ENCODE measurements at places on chromosomes 2 and 18.

GRCh38 chr2:39492095-39492590, 55.1 kb upstream of the MAP4K3 start:
- no peak for DNase-seq

- DNase-seq: no peak
Measured at GRCh38 chr18:58078889-58079573, 35.0 kb downstream of the NEDD4L start.

DNA sequence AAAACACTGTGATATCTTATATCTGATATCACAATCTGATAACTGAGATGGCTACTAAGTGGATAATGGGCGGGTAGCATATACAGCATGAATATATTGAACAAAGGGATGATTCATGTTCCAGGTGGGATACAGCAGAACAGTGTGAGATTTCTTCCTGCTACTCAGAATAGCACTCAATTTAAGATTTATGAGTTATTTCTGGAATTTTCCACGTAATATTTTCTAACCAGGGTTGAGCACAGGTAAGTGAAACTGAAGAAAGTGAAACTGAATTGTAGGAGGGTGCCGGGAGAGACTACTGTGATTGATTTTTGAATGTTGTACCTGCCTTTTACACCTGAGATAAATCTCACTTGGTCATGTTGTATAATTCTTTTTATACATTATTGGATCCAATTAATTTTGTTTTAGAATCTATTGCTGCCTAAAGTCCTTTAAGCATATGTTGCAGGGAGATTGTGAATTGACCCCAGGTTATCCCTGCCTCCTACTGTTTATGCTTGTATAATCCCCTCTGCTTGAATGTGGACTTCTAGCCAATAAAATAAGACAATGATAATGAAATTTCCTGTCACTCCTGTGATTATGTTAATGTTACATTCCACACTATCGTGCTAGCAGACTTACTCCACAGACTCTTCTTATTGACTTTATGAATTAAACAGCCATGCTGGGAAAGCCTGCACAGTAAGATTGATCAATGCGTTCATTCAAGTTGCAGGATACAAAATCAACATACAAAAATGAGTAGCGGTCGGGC, 67.6 kb upstream of the RBBP8 start:
- DNase-seq: no peak

- no peak for DNase-seq
Measured at GRCh38 chr2:62140426-62141141, 55.3 kb upstream of the B3GNT2 start.

GRCh38 chr2:102758439-102758838, 3.4 kb upstream of the TMEM182 start:
- DNase-seq: no peak

DNA sequence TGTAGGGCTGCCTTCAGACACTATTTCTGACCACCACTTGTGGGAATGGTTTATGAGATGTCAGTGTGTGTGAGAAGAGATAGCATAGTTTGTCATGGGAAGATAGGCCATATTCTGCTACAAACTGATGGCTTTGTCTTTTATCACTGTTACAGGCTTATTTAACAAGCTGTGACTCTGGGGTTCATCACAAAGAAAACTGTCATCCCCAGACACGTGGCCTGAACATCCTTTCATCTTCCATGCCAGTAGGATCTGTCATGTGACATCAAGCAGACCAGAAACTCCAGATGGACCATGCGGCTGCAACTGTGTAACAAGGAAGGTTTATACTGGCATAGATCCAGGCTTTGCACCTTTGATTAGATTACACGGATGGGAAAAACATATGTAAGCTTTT, 128.6 kb upstream of the KCNH7 start:
- DNase-seq: no peak

DNA sequence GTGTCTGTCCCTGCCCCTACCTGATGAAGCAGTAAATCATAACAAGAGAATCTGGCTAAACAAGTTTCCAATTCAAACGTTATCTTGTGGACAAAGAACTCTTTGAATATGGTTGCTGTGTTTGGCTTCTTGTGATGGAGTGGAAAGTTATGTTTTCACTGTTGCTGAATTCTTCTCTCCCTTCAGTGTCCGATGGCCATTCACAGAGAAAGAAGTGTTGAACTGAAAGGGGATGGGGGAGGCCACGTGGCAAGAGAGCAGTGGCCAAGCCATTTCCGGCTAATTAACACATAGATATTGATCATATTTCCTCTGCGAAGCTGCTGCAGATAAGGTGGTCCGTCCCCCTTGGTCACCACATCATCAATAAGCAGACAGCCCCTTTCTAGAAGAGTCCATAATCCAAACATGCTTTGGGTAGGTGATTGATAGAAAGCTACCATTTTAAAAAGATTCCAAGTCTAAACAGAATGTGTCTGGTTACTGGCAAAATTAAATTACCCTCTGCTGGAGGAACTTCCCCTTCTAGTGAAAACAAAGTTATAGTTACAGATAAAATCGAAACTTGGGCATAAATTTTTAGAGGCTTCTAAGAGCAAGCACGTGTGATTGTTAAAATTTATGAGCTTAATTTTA, 36.9 kb upstream of the FZD7 start:
- DNase-seq: no peak

- no peak for DNase-seq
Measured at GRCh38 chr2:196248467-196249094, 77.2 kb upstream of the STK17B start.

DNA sequence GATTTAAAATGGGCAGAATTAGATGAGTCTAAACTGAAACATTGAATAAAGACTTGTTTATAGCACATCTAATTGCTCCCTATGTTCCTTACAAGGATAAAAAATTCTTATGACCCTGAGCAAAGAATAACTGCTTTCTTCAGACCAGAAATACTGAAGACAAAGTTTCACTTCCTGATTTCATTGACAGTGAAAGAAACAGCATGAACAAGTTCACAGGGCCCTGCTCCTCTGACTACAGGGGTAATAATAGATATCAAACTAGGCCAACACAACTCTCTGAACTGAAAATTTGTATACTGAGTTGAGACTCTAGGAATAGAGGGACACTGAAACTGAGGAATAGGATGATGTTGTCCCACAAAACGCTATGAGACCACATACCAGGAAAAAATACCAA, 1383.3 kb upstream of the CDH2 start:
- no peak for DNase-seq

- no peak for DNase-seq
Measured at GRCh38 chr2:66431846-66432587, 2.9 kb upstream of the MEIS1 start.

GRCh38 chr2:181573140-181573736, 83.7 kb downstream of the CERKL start:
- no peak for DNase-seq

DNA sequence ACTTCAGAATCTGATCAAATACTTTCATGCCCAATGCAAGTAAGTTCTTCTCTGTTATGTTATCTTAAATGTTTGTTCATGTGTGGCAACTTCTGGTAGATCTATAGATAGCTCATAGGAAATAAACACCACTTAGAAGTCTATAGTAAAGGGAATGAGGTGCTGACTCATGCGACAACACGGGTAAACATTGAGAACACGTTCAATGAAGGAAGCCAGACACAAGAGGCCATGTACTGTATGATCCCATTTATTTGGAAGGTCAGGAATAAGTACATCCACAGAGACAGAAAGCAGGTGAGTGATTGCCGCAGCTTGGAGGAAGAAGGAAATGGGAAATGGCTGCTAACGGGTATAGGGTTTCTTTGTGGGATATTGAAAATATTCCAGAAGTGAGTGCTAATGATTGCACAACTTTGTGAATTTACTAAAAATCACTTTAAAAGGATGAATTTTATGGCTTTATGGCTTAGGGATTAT, 95.4 kb downstream of the ITGB1BP1 start:
- DNase-seq: no peak

- no peak for DNase-seq
Measured at GRCh38 chr2:8234253-8234652, 447.6 kb upstream of the ID2 start.

GRCh38 chr18:79730804-79731203, 51.2 kb downstream of the CTDP1 start:
- no peak for DNase-seq

DNA sequence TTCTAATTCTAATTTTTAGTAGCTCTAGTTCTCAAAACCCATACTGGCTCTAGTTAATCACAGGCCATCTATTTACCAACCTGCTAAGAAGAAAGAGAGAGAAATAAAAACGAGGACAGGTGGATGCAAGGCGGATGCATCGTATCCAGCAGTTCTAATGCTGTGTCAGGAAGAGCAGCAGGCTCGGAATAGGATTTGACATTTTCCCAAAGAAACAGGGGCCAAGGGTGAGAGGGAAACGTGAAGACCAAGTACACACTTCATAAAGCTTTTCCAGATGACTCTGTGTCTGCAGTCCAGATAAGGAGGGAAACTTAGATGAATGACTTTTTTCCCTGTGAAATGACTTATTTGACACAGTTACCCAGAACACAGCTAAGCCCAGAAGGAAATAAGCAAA, 117.5 kb downstream of the ESCO1 start:
- no peak for DNase-seq

- DNase-seq: no peak
Measured at GRCh38 chr2:155600296-155600695, 732.2 kb downstream of the NR4A2 start.

GRCh38 chr2:30566631-30567030, 119.6 kb downstream of the LCLAT1 start:
- no peak for DNase-seq

- DNase-seq: no peak
Measured at GRCh38 chr2:22134421-22134820, 1010.7 kb downstream of the TDRD15 start.

- DNase-seq: no peak
Measured at GRCh38 chr2:223217373-223217772, 165.4 kb downstream of the KCNE4 start.

GRCh38 chr18:34772887-34773286, 62.8 kb downstream of the DTNA start:
- DNase-seq: no peak

DNA sequence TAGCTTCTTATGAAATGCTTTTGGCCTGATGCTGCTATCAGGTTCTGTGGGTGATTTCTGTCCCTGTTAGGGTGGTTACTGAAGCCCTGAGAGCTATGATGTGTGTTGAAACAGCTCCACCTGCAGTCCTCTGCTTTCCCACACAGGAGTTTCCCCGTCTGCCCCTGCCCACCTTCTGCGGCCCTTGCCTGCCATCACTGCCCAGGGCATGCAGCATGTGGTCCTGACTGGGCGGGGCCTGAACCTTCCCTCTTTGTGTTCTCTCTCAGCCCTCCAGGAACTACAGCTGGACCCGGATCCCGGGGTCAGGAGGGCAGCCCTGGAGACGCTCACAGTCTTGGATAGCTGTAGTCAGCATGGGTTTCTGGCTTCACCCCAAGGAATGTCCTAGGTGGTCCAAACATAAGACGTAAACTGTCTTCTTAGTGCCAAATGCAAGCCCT, 21.4 kb downstream of the HJURP start:
- no peak for DNase-seq

- no peak for DNase-seq
Measured at GRCh38 chr2:190961918-190962487, 52.0 kb downstream of the STAT1 start.

DNA sequence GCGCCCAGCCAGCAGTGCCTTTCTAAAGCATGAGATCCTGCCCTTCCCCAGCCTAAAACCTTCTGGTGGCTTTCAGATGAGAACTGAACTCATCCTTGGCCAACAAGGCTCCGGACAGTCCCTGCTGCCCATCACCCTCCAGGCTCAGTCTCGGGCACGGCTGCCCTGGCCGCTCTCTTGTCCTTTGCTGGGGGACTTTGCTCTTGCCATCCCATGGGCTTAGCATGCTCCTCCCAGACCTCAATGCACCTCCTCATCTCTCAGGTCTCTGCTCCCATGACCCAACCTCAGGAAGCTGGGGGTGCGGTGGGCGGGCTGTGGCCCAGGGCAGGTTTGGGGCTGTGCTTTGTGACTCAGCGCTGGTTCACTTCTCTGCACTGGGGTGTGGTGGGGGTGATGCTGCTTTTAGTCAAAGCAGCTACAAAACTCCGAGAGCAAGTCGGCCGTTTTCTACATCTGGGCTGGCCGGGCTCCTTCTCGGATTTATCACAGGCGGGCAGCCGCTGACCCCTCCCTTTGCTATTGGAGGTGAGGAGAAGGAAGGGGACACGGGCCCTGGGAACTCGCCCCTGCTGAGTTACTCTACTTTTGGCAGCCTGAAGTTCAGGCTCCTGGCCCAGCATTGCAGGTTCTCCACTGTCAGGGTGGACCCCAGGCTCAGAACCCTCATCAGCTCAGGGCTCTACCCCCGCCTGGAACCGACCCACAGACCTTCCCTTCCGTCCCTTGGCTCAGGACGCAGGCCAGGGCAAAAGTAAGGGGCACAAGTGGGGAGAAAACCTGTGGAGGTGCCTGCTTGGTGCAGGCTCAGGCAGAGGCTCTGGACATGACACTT, 90.6 kb upstream of the TAF1B start:
- DNase-seq: peak; percentile 59

GRCh38 chr2:74304332-74305148, 38.7 kb downstream of the SLC4A5 start:
- DNase-seq: no peak

DNA sequence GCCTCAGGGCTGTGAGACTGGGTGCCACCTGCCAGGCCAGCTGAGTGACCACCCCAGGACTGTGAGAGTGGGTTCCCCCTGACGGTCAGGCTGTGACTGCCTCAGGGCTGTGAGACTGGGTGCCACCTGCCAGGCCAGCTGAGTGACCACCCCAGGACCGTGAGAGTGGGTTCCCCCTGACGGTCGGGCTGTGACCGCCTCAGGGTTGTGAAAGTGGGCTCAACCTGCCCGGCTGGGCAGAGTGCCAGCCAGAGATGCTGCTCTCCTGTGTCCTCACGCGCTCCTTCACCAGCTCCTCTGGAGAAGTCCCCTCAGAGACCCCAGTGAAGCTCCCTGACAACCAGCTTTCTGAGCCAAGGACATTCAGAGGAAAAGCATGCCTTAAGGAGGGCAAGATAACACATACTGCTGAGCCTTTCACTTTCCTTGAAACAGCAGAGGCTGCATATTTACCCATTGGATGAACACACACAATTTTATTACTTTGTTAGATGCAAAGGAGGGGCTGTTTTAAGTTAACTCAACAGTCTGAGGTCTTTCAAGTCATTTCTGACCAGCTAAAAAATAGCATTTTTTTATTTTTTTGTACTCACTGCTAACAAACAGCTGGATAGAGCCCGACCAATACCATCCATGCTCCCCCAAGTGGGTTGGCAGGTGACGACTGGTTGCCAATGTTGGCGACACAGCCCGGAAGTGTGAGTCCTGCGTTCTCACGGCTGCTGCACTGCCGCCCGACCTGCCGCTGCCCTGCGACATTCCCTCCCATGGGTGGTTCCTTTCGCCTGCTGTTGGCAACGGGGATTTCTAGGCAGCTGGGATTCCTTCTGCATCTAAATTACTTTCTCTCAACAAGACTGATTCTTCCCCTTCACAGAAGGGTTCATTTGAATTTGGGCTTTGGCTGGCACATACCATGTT, 70.7 kb downstream of the NDUFA10 start:
- no peak for DNase-seq

- DNase-seq: no peak
Measured at GRCh38 chr18:70415823-70416488, 127.1 kb downstream of the SOCS6 start.

Data from stimulated activated CD8-positive, alpha-beta memory T cell treated with anti-CD3 and anti-CD28 coated beads, Interleukin-15, amount 100 ng/mL, for 1 hour (primary cell).